ENCODE measurements at places on chromosomes 1 and 21.

DNA sequence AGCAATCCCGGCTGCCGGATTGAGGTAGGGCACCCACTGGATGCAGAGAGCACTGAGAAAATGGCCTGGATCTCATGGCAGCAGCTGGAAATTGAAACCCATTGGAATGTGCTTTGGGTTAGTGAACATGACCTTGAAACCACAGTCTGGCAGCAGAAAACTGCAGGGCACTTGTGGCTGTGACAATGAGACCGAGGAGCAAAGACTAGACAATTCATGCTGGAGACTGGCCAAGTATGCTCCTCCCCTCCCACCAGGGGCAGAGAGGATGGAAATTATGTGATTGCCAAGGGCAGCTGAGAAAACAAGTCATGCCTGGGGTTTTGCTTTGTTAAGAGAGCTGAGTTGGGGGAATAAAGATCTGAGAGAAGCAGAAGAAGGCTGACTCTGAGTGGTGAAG is 60.7 kb downstream of the ZNF697 start:
- peak; percentile 90 for DNase-seq

DNA sequence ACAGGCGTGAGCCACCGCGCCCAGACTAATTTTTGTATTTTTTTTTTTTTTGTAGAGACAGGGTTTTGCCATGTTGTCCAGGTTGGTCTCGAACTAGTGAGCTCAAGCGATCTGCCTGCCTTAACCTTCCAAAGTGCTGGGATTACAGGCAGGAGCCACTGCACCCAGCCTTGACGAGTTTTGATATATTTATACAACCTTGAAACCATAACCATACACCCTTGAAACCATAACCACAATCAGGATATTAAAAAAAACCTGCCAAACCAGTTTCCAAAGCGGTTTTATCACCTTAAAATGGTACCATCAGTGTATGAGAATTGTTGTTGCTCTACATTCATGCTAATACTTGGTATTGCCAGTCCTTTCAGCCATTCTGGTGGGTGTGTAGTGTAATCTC is 3.7 kb upstream of the PHACTR4 start:
- DNase-seq = no peak

DNA sequence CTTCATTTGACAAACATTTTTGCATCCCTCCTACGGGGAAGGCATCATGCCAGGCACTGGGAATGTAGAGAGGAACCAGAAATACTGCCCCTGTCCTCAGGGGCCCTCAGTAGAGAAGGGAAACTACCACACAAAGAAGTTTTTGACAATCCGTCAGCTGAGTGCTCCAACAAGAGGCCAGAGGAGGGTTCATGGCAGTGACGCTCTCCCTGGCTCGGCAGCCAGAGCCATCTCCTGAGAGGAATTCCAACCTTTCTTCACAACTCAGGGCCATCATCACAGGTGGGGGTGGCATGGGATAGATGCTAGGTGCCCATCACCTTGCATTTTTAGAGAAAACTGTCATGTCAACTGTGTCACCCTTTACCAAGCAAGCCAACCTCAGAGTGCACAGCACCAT is 154.1 kb downstream of the HIVEP3 start:
- DNase-seq = no peak

GRCh38 chr1:233641029-233641428 is 27.1 kb downstream of the KCNK1 start:
- DNase-seq = no peak

GRCh38 chr1:243946946-243947345 is 96.9 kb upstream of the AKT3 start:
- no peak for DNase-seq

DNA sequence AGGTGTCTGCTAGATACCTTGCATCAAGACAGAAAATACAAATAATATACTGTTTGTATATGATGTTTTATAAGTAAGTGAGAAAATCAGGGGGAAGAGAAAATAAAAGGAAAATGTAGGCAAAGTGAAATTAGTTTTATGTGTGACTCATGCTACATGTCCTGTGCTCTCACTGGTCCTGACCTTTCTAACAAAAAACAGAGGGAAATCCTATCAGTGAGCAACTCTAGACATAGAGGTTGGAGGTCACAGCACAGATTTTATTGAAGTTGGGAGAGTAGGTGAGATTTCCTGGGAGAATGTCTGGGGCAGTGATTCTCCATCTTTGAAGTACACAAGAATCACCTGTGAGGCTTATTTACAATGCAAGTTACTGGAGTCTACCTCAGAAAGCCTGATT is 9.5 kb downstream of the SCCPDH start:
- DNase-seq = no peak

- no peak for DNase-seq
Measured at GRCh38 chr1:209445576-209445975, 137.9 kb upstream of the CAMK1G start.

GRCh38 chr1:110618668-110619067 is 12.5 kb upstream of the KCNA2 start:
- DNase-seq = no peak

DNA sequence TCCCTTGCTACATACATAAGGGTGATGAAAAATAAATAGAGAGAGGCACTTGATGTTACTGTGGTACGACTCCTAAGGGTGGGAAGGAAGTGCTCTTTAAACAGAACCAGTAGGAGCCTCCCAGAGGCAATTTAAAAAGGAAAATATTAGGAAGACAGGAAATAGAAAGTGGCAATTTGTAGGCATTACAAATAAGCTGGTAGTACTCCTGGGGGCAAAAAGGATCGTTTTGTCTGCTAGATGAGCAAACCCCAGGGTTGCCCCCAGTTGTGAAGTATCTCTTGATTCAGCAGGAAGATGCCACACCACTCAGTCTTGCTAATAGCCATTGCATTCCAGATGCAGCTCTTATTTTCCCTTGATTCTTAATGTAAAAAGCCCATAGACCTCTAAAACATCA is 303.0 kb downstream of the NTNG1 start:
- DNase-seq = no peak

DNA sequence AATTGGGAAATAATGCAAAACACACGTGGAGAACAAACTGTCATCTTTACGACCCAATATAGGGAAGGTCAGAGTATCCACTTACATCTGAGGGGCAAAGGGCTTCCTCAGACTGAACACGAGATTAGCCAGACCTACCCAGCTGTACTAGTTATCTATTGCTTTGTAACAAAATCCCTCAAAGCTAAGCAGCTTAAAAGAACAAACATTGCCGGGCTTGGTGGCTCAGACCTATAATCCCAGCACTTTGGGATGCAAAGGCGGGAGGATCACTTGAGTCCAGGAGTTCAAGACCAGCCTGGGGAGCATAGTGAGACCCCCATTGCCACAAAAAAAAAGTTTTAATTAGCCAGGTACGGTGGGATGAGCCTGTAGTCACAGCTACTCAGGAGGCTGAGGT is 262.8 kb downstream of the LTN1 start:
- DNase-seq = no peak

- no peak for DNase-seq
Measured at GRCh38 chr1:244280859-244281258, 170.8 kb downstream of the ADSS2 start.

GRCh38 chr1:193285641-193286040 is 99.2 kb upstream of the B3GALT2 start:
- DNase-seq = no peak

- DNase-seq = no peak
Measured at GRCh38 chr1:115164484-115164883, 75.2 kb upstream of the TSPAN2 start.

- no peak for DNase-seq
Measured at GRCh38 chr1:239999170-239999569, 92.5 kb upstream of the FMN2 start.

- DNase-seq = no peak
Measured at GRCh38 chr1:114253900-114254299, 100.2 kb upstream of the SYT6 start.

DNA sequence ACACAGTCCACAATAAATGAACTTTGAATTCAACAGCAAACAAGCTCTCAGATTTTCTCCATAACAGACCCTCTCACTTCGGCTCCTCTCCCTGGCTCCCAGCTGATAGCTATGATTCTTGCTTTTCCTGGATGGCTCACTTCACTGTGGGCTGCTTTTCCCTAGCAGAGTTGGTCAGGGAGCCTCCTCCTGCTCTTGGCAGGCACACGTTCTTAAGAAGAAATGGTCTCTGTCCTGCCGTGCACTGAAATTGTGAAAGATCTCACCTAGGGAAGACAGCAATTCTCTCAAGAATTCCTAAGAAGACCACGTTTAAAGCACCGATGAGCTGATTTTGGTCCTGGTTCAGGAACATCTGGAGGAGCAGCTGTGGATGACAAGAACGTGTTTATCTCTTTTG is 148.5 kb upstream of the KCNK2 start:
- peak; percentile 43 for DNase-seq

- DNase-seq = no peak
Measured at GRCh38 chr1:2978691-2979190, 42.5 kb upstream of the ACTRT2 start.

- no peak for DNase-seq
Measured at GRCh38 chr1:100796046-100796445, 76.5 kb downstream of the VCAM1 start.
